ENCODE measurements at places on chromosomes 11 and 22.
A peak's percentile ranks its signal among the peaks of the same experiment; 100 is the strongest.

DNA sequence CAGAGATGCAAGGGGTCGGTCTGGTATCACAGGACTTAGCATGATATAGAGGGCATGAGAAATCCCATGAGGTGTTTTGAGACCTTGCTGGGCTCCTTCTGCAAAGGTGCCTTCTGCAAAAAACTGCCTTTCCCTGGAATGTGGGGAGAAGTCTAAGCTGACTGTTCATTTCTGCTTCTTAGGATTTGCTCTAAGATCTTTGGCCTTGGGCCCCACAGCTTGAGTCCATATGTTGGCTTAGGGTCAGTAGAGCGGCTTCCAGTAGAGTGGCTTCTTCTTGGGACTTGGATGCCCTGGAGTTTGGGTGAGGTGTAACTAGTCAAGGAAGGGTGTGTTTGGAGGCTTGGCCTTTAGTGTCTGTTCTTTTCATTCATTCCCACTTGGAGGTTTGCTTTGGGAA is 37.0 kb downstream of the AMPD3 start:
- no peak for DNase-seq

DNA sequence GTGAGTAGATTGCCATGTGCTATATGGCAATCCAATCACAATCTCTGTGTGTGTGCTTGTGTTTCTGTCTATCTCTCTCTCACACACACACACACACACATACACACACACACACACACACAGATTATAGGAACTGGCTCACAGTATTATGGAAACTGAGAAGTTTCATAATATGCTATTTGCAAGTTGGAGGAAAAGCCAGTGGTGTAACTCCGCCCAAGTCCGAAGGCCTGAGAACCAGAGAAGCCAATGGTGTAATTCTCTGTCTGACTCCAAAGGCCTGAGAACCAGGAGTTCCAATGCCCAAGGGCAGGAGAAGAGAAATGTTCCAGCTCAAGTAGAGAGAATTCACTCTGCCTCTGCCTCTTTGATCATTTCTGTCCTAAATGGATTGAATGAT is 37.2 kb downstream of the GLYATL2 start:
- no peak for DNase-seq

DNA sequence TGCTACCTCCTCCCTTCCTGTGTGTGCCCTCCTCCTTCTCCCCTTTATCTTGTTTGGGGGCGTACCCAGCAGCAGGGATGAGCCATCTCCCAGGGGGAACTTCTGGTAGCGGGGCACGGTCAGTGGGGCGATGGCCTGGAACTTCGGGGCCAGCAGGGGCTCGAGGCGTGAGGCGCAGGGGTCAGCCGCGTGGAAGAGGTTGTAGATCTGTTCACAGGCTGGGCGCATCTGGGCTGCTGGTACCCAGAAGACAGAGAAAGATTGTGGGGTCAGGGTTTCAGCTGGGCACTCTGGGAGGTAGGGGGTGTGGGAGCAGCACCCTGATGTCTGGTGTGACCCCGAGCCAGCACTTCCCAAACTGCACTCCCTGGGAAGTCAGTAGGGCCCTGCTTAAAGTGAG is 9.1 kb downstream of the PITPNM1 start:
- DNase-seq: no peak

DNA sequence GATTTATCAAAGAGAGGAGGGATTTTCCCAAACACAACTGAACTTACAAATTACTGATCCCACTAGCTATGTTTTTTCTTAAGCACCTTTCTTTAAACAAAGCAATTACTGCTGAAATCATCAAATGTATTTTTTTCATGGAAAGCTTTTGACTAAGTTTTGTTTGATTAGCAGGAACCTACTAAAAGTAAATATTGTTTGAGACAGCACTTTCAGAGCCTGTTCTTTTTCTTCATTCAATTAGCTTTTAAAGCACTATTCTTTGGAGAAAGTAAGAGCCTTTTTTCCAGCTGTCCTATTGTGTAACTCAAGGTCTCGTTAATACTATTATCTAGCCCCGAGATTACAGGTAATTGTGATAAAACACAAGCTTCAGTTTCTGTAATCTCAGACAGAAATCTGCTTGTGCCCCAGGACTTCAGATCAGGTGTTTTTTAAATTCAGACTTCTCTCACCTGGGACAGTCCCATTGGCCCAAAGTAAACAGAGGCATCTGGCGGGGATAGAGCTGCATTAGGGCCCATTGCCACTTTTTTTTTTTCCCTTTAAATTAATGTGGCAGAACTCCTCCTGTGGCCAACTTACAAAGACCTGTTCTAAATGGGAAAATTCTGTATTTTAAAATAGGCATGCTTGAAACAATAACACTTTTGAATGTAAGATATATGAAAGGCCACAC is 11.0 kb downstream of the CSTPP1 start:
- DNase-seq: no peak

GRCh38 chr11:83238111-83238510 is 44.6 kb downstream of the ANKRD42 start:
- no peak for DNase-seq

GRCh38 chr11:85132851-85133585 is 494.1 kb downstream of the DLG2 start:
- no peak for DNase-seq

DNA sequence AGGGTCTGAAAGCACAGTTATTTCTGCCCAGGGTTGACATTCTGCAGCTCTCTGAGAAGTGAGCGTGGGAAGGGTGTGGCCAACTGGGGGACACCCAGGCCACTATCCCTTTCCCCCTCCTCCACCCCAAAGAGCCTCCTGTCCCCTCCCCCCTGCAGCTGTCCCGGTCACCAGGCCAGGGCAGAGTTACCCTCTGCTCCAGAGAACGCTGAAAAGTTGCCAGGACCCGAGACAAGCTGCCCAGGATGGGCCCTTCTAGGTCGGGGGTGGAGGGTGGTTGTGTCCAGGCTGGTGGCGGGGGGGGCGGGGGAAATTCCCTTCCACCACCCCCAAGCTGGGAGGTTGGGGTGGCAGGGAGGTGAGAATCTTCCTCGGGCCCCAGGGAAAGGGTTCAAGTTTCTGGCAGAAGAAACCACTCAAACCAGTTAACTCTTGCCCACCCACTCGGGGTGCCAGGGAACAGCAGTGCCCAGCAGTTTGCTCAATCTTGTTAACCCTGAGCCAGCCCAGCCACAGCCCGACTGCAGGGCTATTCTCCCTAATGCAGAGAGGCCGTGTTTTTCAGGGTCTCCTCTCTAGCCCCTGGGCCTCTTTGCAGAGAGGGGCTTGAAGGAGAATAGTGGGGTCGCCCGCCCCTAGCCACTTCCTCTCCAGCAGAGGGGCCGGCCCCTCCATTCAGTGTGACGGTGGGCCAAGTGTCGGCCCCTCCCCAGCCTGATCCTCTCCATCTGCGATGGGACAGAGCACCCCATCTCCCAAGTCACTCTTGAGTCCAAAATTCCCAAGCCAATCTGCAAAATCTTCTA is 697 bp downstream of the LGALS1 start:
- no peak for DNase-seq

GRCh38 chr22:30572840-30573593 is 1.4 kb downstream of the GAL3ST1 start:
- DNase-seq: peak; percentile 50

DNA sequence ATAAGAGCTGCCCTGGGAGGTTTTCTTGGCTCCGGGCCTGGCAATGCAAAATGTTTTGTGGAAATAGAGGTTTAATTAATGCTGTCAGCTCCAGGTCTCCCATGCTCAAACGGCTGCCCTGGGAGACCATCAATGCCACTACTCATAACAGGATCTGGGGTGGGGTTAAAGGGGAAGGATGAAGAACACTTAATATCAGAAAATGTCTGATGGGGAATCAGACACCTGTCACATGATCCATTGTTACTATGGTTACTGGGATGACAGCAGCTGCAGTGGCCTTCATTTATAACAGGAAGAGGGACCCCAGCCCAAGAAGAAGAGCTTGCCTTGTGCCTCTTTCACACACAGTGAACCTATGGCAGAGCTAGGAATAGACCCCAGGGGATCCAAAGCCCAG is 2.2 kb upstream of the SYT13 start:
- no peak for DNase-seq

DNA sequence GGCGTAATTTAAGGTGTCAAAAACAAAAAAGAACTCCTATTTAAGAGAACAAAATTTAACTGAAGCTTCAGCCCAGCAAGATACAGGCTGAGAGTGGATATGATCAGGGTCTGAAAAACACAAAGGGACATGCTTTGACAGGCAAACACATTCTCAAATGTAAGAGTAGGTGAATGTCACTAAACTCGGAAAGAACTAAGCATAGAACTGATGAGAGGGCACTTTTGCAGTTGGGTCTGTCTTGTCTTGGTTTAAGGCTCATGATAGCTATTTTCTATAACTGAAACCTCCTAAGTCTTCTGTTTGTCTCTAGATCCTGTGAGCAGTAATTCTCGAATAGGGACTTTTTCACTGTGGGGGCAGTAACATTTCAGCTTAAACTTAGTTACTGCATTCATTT is 27.0 kb downstream of the F2 start:
- DNase-seq: no peak

- no peak for DNase-seq
These were observed 76.2 kb downstream of the SVIP start for GRCh38 chr11:22753416-22753815.

All from HuH-7 (cell line).